M059J (cell line): ENCODE measurements at places on chromosomes 11 and 22.
A peak's percentile ranks its signal among the peaks of the same experiment; 100 is the strongest.

- no peak for DNase-seq
Observed at GRCh38 chr22:35051013-35051535, 14.9 kb upstream of the ISX start.

DNA sequence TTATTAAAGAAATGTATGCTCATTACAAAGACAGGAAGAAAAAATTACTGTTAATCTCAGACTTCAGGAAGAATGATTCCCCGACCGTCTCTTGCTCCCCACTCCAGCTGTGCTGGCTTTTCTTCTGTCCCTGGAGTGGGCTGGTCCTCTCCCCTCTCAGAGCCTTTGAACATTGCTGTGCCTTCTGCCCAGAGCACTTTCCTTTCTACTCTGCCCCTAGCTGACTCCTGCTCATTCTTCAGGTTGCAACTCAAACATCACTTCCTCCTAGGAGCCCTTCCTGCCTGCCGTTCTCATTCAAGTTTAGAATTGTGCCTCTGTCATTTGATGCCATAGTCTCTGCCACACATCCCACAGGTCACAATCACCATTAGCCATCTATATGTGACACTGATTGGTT lies 329.5 kb downstream of the MIAT start:
- DNase-seq: no peak

DNA sequence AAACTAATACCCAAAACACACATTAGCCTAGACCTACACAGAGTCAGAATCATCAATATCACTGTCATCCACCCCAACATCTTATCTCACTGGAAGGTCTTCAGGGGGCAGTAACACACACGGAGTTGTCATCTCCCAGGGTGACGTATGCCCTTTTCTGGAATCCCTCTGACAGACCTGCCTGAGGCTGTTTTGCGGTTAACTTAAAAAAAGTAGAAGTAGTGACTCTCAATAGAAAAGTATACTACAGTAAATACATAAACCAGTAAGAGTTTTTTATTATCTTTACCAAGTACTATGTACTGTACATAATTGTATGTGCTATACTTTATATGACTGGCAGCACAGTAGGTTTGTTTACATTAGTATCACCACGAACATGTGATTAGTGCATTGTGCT lies 80.5 kb downstream of the PGR start:
- DNase-seq: peak; percentile 75

GRCh38 chr22:43853328-43853931 lies 8.9 kb downstream of the SULT4A1 start:
- DNase-seq: peak; percentile 27

- peak; percentile 98 for DNase-seq
Observed at GRCh38 chr22:45934659-45935341, 42.2 kb downstream of the WNT7B start.

- DNase-seq: no peak
Observed at GRCh38 chr22:39661842-39662685, 91.5 kb downstream of the CACNA1I start.

- DNase-seq: peak; percentile 86
Observed at GRCh38 chr11:9895006-9895405, 231.1 kb downstream of the SWAP70 start.

- DNase-seq: peak; percentile 38
Observed at GRCh38 chr11:119169282-119169719, 776 bp downstream of the NLRX1 start.

- DNase-seq: peak; percentile 40
Observed at GRCh38 chr11:65416841-65417701, 5.5 kb upstream of the NEAT1 start.

DNA sequence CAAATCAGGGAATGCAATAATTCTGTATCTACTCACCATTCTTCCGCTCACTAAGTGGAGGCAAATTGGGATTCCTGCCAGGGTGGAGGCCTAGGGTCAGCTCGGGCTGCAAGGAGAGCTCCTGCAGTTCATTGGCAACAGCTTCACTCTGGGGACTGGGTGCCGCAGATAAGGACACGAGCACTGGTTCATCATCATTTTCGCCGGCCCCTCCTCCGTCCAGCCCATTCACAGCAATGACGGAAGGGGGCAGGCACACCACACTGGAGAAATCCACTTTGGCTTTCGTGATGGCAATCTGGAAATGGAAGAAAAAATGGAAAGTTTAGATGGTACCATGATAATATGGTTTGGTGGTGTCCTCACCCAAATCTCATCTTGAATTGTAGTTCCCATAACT lies 84.4 kb downstream of the MRTFA start:
- no peak for DNase-seq

DNA sequence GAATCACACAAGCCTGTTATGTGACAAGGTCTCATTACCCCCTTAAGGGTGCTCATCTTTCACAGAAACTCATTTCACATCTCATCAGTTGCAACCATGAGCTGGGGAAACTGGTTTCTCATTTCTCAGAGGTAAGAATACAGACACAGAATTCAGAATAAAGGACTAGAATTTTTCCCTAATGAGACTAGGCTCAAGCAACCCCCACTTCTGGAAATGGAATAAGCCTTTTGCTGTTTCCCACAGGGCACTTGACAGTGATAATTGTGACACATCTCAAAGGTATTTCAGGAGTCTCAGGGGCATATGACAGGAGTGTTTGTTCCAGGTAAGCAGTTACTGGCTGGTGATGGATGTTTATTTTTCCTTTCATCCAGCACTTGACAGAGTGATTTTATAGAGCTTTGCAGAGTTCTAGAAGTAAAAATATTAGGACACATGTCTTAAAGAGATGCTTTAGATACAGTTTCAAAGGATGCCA lies 112.9 kb upstream of the DDI1 start:
- peak; percentile 85 for DNase-seq

DNA sequence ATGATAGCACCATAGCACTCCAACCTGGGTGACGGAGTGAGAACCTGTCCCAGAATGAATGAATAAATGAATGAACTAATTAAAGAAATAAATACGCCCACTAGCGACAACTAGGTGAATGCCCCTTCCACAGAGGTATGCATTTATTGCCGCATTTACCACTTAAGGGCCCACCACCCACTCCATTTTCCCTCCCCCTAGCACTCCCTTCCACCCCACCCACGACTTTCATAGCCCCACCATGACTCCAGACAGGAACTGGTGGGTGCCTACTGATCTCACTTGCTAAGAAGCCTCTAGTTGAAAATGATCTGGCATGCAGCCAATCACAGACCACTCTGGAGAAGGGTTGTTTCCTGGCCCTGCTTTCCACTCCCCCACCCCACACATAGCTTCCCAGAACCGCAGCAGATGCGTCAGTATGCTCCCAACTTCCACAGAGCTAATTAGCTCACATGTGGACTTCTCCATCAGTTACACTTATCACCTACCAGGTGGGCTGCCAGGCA lies 167.6 kb downstream of the WT1 start:
- no peak for DNase-seq

DNA sequence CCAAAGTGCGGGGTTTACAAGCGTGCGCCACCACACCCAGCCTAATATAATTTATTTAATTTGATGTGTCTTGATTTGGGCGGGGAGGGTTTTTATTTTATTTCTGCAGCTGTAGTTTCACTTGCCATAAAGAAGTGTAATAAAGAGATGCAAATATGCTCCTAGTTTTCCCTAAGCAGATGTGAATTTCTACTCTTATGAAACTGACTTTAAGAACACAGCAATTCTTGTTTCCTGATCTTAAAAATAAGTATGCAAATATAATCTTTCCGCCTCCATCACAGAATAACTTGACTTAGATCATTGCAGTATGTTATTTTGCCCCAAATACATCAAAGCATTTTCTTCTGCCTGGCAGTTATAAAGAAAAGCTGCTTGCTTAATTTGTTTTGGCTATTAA lies 4.4 kb downstream of the SPCS2 start:
- DNase-seq: no peak

GRCh38 chr11:31045335-31045734 lies 324.2 kb downstream of the DCDC1 start:
- peak; percentile 9 for DNase-seq

DNA sequence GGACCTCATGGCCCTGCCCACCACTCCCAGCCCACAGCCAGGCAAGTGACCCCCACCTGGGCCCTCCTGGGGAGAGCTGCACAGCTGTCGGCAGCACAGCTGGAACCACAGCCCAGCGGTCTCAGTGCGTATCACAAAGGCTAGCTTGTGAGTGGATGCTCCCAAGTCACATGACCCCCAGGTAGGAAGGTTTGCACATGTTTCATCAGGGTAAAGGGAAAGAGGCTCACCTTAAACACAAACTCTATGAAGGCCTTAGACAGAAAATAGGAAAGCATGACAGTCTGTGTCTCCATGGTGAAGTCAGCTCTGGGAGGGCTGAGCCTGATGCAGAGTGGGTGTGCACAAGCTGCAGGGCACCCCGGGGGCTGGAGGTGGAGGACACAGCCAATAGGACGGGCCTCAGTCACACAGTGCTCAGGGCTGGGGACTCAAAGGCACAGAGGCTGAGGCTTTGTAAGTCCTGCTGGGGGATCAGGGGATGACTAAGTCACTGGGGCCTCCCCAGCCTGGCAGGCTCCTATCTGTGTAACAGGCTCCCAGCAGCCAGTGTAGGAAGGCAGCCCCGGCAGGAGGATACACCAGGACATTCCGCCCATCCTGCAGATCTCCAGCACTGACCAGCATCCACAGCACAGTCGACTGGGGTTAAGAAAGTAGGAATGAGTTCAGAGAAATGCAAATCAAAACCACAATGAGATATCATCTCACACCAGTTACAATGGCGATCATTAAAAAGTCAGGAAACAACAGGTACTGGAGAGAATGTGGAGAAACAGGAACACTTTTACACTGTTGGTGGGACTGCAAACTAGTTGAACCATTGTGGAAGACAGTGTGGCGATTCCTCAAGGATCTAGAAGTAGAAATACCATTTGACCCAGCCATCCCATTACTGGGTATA lies 22.0 kb downstream of the CELSR1 start:
- peak; percentile 47 for DNase-seq

GRCh38 chr11:7448201-7448600 lies 37.1 kb upstream of the OLFML1 start:
- no peak for DNase-seq

DNA sequence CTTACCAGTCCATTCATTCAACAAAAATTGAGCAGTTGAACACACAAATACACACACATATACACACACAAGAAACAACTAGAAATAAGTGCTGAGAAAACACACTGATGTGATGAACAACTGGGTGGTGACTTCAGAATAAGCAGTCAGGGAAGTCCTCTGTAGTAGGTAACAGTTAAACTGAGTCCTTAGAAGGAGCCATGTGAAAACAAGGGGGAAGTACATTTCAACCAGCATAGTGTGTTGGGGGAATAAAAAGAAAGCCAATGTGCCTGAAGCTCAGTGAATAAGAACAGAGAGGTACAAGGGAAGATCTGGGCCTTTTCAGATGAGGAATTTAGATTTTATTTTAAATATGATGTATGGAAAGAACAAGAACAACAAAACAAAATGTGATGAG lies 6.8 kb upstream of the TMEM123 start:
- no peak for DNase-seq

- peak; percentile 48 for DNase-seq
Observed at GRCh38 chr22:20156611-20157429, 6.0 kb upstream of the CCDC188 start.

DNA sequence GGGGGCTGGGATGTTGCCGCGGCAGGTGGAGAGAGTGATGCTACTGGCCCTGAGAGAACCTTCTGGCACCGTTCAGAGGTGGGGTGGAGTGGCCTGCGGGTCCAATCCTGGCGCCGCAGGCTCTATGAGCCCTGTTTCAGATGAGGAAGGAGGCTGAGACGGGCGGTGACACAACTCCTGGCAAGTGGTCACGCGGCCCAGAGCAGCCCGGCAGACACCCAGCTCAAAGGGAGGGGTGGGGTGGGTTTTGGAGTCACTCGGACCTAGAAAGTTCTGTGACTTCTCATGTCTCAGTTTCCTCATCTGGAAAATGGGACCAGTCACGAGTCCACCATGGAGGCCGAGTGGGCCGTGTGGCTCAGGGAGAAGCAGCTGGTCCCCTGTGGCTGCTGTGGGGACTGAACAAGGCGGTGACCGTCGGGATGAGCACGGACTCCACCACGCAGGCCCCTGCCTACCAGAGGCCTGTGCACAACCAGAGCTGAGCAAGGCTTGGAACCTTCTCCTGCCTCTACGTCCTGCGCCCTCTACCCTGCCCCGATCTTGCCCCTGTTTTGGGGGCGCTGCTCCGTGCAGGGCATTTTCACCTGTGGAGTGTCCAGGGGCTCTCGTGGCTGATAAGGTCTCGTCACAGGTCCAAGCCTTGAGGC lies 3.7 kb downstream of the TSPO start:
- DNase-seq: no peak

GRCh38 chr22:50399751-50400331 lies 56.7 kb downstream of the PPP6R2 start:
- no peak for DNase-seq

- DNase-seq: peak; percentile 90
Observed at GRCh38 chr11:132064987-132065620, 694.7 kb downstream of the NTM start.
